Natural killer cell (primary cell): ENCODE measurements at places on chromosomes 13 and 19. TPM values are rescaled to one million over a fixed set of nuclear protein-coding genes. Genes with fewer than 3 reads are reported as not detected.

GRCh38 chr13:114132419-114133121 is at the start of gene RASA3:
RASA3 (minus strand) TSS chr13:114132623; CDS start chr13:114132489, 134 bp downstream.
- DNase-seq, result peak; percentile 63

DNA sequence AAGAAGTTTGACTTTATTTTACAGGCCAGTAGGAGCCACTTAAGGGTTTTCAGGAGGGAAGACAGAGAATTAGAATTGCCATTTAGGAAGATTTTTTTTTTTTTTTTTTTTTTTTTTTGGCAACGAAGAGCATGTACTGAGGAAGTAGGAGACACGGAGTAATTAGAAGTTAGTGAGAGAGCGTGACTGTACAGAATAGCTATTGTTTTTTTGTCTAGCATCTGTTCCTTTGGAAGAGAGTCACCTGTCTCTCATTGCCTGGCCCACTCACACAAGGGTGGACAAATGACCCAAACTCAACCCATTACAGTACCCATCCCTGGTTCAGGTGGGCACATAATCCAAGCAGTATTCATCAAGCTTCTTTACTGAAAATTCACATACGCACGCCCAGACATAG is 166.7 kb downstream of the LACC1 start:
- no peak for DNase-seq

Gene ADPRHL1
- total RNA-seq, result 0.93 TPM

Gene KLF5
- 2.0 TPM for total RNA-seq

Gene OR7A5
- total RNA-seq, result not detected

Gene UNC13A
- total RNA-seq, result not detected

Gene ZNF296
- total RNA-seq, result 8.0 TPM
